ENCODE measurements at places on chromosomes 2 and 18. TPM values are rescaled to one million over a fixed set of nuclear protein-coding genes. Genes with fewer than 3 reads are reported as not detected.

Gene ASB18
- not detected for total RNA-seq

Gene COLEC11
- 3.5 TPM for total RNA-seq

Gene PDE1A
- 15.3 TPM for total RNA-seq

Gene NOSTRIN
- not detected for total RNA-seq

Gene POTEJ
- total RNA-seq = not detected
